Chondrocyte (in vitro differentiated cells): ENCODE measurements at places on chromosomes 2 and 18.

DNA sequence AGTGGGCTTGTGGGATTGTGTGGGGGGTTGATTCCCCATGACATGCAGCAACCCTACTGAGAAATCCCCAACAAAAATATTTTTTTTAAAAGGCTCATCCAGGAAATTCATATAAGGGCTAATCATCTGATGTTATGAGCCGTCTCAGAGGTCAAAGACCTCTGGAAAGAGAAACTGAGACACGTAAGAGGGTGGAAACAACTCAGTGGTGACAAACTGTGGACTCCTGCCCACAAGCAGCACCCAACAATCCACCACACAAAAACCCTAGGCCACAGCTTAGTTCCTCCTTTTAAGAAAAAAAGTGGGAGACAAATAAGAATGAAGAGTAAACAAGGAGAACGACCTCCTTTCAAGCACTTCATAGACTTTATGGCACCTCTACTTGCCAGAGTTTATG is 1096.1 kb upstream of the NRXN1 start:
- no peak for DNase-seq

GRCh38 chr2:70855667-70856066 is 20.1 kb upstream of the CD207 start:
- DNase-seq = no peak

- no peak for DNase-seq
Measured at GRCh38 chr2:69811591-69811990, 17.9 kb upstream of the GMCL1 start.

GRCh38 chr2:74033375-74033774 is 48.7 kb downstream of the TET3 start:
- no peak for DNase-seq

- no peak for DNase-seq
Measured at GRCh38 chr18:46344416-46345180, 240.4 kb downstream of the HAUS1 start.

- no peak for DNase-seq
Measured at GRCh38 chr2:43341959-43342757, 115.8 kb upstream of the ZFP36L2 start.

DNA sequence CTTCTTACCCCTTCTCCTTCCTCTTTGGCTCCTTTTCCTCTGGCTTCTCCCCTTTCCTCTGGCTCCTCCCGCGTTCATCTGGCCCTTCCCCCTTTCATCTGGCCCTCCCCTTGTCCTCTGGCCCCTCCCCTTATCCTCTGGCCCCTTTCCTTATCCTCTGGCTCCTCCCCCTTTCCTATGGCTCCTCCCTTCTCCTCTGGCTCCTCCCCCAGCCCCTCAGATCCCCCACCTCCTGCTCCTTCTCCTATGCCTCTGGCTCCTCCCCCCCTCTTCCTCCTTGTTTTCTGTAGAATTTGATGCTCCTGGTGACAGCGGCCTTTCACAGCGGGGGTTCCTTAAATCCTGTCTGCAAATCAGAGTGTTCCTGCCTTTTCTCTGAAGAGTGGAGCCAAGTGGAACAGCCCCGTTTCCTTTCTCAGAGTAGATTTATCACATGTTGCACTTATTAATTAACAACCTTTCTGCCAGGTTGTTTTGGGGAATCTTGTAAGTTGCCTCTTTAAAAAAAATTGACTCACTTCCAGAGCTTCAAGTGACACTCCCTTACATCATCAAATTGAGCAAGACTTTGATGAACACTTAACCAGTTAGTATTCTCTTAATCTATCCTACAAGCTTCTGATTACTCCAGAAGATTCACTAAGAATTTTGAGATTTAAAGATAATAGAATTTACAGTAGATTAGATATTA is 27.9 kb downstream of the FABP1 start:
- no peak for DNase-seq

- DNase-seq = no peak
Measured at GRCh38 chr2:50575232-50575631, 456.7 kb downstream of the NRXN1 start.

GRCh38 chr2:110984694-110985490 is 135.8 kb upstream of the BCL2L11 start:
- no peak for DNase-seq

GRCh38 chr2:88874063-88874657 is 182.7 kb downstream of the RPIA start:
- no peak for DNase-seq

- DNase-seq = no peak
Measured at GRCh38 chr2:63914311-63914710, 72.6 kb downstream of the UGP2 start.

- DNase-seq = no peak
Measured at GRCh38 chr2:147615726-147616125, 229.1 kb upstream of the ACVR2A start.

DNA sequence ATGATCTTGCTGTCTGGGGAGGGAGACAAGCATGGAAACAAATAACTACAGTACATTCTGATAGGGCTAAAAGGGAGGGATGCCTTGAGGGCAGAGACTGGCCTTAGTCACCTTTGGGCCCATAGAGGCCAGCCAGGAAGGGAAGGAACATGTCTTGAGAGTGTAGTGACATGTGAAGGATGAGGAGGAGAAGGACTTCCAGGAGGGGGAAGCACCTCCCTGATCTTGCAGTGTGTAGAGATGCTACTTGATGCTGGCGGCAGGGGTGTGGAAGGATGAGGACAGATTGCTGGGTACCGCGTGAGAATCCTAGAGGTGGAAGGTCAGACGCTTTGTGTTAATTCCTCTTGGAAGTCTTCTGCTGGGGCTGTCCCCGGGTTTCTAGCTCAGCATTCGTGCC is 13.1 kb downstream of the TET3 start:
- DNase-seq = no peak

DNA sequence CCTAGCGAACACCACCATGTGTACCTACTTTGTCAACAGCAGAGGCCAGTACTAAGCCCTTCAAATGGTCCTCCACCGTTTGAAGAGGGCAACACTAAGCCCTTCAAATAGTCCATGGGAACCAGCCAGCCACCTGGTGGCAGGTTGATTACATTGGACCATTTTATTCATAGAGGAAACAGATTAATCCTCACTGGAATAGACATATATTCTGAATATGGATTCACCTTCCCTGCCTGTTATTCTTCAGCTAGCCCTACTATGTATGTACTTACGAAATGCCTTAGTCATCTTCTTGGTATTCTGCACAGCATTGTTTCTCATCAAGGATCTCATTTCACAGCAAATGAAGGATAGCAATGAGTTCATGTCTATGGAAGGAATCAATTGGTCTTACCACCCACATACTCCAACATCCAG is 10.0 kb upstream of the ZNF396 start:
- DNase-seq = no peak

- no peak for DNase-seq
Measured at GRCh38 chr2:50449306-50449705, 582.6 kb downstream of the NRXN1 start.

- DNase-seq = no peak
Measured at GRCh38 chr2:23418461-23418911, 33.5 kb downstream of the KLHL29 start.

GRCh38 chr2:31401580-31401979 is 13.0 kb downstream of the XDH start:
- DNase-seq = no peak

- no peak for DNase-seq
Measured at GRCh38 chr2:53941749-53942148, 29.0 kb downstream of the PSME4 start.

DNA sequence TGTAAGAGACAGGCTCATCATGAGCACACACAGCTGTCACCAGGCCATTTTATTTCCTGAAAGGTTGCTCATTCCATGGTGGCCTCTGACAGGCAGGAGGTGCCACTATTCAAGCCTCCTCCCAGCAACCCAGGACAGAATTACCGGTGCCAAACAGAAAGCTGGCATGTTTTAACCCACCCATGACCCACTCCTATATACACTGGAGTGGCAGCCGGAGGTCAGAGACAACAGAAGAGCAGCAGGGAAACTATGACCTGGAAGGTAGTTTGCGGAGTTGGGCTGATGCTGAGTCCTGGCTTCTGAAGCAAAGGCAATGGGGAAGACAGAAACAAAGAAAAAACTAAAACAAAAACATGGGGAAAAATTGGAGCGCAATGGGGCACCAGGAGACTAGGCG is 2.3 kb downstream of the RFTN2 start:
- DNase-seq = no peak

DNA sequence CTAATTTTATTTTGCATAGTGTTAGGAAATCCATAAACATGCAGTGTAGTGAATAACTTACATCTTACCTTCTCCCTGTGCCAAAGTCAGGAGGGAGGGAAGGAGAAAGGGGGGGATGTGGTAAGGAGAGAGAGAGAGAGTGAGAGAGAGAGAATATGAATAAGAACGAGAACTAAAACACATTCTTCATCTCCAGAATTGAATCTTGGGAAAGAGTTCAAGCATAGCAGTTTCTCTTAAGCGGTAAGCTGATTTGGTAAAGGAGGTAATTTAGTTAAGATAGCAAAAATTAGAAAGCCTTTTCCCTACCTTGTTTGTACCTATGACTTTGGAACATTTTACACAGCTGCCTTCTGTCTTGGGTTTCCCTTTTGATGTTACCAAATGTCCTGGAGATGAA is 15.7 kb downstream of the ERMN start:
- DNase-seq = no peak

GRCh38 chr2:28955467-28955866 is 25.6 kb upstream of the TOGARAM2 start:
- DNase-seq = no peak

- DNase-seq = no peak
Measured at GRCh38 chr2:56615760-56616159, 432.0 kb downstream of the CCDC85A start.

GRCh38 chr2:170736628-170737027 is 21.5 kb downstream of the SP5 start:
- DNase-seq = no peak

DNA sequence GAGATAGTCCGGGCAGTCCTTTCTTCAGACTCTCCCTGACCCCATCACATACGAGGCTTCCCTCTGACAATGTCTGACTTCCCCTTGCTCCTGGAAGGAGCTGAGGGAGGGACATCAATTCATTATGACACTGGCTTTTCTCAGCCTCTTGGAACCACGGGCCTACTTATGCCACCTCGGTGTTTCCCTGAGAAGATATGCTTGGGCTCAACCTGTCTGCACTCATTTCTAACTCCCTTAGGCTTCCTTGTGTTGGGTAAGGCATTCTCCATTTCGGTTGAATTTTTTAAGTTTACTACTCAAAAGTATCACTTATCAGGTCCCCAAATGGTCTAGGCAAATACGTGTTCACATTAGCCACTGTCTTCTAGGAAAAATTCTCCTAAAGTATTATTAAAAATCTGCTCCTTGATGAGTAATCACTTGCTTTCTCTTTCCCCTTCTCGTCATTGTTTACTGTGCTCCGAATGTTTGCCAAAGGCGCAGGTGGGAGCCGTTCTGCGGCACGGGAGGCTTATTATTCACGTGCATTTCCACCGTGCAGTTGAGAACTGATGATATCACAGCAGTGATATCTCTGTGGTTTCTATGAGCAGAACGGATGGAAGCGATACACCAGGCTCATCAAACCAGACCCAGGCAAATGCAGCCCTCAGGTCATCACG is 33.1 kb downstream of the ARL4C start:
- DNase-seq = no peak

GRCh38 chr2:181264001-181264400 is 193.2 kb upstream of the ITGA4 start:
- no peak for DNase-seq

DNA sequence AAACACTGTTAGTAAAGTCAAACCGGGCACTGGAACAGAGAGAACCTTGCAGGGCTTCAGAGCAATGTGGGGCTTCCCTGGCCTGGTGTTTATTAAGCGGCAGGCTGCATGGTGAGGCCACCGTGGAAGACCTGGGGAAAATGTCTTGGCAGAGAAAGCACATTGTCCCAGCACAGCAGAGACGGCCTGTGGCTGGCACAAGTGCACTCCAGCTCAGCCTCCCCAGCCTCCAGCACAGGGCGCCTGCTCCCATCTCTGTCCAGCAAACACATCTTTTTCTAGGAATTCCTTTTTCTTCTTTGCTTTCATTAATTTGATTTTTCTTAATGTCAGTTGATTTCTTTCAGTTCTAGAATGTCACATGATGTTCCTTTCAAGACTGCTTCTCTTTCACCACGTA is 138.2 kb upstream of the NFATC1 start:
- DNase-seq = no peak

DNA sequence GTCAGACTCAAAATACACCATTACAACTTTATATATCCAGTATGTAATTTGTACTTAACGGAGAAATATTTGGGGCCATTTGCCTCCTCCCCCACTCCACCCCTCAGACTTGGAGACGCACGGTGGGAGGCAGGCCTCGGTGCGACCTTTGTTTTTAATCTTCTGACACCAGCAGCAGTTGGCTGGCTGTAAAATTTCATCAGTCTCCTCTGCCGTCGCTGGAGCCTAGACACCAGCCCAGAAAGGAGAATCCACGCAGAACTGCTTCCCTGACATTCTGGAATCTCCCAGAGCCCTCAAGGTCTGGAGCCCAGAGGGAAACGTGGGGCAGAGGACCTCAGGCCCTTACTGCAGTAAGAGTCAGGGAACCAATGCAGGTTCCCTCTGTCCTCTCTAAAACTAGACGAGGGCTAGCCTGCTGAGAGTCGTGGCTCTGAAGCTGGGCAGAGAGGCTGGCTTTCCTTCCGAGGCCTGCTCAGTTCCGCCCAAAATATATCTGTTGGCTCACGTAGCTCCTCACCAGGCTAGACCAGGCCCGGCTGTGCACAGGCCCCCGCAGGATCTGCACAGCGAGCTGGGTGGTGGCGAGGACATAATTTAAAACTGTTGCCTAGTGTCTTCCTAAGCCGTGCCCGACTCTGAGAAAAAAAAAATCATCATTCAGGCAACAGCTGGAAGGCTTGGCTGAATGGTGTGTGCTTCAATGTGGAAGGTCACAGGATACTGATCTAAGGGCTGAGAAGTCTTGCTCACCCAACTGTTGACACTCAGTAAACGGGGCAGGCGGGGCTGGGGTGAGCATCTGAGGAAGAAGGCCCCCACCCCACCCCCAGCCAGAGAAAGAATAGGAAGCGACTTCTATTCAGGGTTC is 40.4 kb downstream of the EN1 start:
- no peak for DNase-seq

DNA sequence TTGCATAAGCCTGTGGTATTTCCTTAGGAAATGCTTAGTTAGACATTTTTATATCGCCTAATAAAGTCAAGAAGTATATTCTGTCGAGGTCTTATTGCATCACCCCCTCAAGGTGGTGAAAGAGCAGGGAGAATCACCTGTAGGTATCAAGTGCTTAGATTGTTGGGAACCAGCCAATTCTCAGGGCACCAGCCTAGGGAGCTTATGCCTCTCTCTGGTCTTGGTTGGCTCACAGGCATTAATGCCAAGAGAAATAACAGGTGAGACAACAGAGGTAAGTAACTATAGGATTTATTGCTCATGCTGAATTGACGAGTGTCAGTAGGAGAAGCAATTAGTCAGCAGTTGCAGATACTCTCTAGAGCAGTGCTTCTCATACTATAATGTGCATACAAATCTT is 663.3 kb upstream of the ZNF804A start:
- DNase-seq = no peak

- no peak for DNase-seq
Measured at GRCh38 chr2:238100049-238100820, at the start of gene ESPNL. ESPNL (plus strand) TSS chr2:238100340; CDS start chr2:238100420, 80 bp downstream.

- no peak for DNase-seq
Measured at GRCh38 chr2:201130524-201131186, 14.7 kb downstream of the CFLAR start.

- peak; percentile 56 for DNase-seq
Measured at GRCh38 chr2:238971318-238972145, 123.6 kb downstream of the TWIST2 start.
